ENCODE measurements at places on chromosomes 5 and 9.

GRCh38 chr5:32443145-32443540 is 1.4 kb downstream of the ZFR start:
- peak; percentile 22 for DNase-seq

DNA sequence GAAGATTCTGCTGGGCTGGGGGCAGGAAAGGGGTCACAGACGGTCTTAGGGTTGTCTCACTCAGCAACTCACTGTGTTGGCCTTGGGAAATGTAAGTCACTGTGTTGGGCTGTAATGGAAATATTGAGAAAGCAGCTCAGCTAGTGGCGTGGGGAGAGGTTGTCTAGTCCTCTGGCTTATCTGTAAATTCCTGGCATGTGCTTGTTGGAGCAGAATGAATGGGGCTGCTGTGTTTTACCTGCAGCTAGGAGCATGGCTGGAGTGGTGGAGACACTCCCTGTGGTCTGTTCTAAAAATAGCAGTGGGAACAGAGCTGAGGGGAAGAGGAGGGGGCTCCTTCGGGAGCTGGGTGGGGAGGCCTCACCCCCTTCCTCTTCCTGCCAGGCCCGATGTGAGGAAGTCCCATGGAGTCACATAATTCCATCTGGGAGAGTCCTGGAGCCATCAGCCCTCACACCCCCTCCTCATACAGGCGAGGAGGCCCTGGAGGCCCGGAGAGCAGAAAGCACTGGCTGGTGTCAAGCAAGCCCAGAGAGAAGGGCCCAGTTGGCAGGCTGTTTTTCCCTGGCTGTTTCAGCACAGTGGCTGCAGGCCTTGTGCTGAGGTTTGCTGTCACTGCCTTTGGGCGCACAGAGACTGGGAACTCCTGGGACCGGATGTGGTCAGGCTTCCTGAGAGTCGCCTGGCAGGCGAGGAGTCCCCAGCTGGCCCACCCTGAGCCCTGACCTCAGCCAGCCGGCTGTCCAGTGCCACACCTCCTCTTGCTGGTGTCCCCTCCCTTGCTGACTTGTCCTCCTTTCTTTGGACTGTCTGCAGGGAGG is 84.9 kb downstream of the RGS3 start:
- peak; percentile 26 for DNase-seq

- DNase-seq = no peak
Observed at GRCh38 chr5:167953151-167953798, 338.2 kb upstream of the WWC1 start.

- no peak for DNase-seq
Observed at GRCh38 chr9:23307731-23308513, 518.1 kb downstream of the ELAVL2 start.

GRCh38 chr9:87812375-87813118 is 70.1 kb upstream of the SPATA31E1 start:
- peak; percentile 69 for DNase-seq

GRCh38 chr9:89958086-89958485 is 353.3 kb downstream of the GADD45G start:
- no peak for DNase-seq

DNA sequence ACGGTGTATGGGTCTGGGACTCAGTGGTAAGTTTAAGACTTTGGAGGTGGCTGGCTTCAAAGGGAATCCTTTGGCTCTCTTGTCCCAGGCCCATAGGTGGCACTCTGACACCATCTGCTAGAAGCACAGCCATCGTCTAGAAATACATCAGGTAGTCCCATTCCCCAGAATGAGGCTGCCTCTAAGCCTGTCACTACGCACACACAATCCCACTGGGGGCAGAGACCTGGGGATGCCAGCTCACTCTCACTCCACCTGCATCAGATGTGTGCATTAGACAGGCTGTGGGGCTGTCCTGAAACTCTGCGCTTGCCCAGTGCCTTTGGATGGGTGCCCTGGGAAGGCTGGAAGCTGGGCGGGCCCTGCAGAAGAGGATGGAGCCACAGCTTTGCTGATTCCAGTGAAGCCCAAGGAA is 127.5 kb upstream of the PANK3 start:
- peak; percentile 5 for DNase-seq

- DNase-seq = no peak
Observed at GRCh38 chr5:64682608-64683007, 7.7 kb upstream of the SHISAL2B start.

DNA sequence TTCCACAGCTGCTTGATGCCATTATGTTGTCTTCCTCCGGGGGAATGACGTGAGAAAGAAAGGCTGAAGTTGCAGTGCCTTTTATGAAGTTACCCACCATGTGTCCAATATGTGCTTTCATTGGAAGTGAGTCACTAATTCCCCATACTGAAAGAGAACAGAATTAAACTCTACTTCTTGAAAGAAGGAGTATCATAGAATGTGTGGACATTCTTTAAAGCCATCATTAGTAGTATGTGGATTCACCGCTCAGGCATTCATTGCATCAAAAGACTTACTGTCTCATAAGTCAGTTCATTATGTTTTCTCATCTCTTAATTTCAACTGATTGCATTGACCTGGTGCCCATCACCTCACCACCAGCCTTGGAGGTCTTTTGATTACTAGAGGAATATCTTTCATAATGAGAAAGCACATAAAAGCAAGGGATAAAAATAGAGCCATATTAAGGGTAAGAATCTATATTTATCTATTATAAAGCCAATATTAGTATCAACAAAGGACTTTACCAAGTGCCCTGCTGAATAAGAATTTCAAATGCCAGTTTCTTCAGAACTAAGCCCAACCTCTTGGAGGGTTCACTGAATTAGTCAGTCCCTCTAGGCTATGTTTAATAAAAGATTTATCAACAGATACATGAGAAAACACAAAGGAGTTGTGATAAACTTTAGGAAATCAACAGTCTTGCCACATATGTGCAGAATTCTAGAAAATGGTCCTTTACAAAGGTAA is 516.1 kb downstream of the NTRK2 start:
- no peak for DNase-seq

GRCh38 chr5:146026307-146027010 is 78.9 kb downstream of the PLAC8L1 start:
- DNase-seq = no peak

DNA sequence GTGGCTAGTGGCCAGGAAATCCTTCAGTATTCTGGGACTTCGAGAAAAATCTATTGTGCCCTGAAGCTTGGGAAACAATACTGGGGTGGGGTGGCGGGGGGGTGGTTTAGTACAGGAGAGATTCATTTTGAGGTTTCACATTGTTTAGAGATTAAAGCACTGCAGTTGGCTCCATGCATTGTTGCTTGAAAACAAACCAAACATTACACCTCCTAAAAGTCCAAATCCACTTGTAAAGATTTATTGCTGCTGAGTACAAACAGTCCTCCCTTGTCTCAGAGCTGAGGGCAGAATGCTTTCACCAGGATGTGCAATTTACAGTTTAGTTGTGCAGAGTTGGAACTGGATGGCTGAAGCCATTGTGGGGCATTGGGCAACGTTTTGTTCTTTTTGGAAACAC is 49.4 kb downstream of the GGTA1 start:
- no peak for DNase-seq

GRCh38 chr5:64570395-64570996 is 64.7 kb downstream of the RGS7BP start:
- DNase-seq = no peak

- DNase-seq = no peak
Observed at GRCh38 chr9:131981116-131981776, 98.4 kb downstream of the MED27 start.

DNA sequence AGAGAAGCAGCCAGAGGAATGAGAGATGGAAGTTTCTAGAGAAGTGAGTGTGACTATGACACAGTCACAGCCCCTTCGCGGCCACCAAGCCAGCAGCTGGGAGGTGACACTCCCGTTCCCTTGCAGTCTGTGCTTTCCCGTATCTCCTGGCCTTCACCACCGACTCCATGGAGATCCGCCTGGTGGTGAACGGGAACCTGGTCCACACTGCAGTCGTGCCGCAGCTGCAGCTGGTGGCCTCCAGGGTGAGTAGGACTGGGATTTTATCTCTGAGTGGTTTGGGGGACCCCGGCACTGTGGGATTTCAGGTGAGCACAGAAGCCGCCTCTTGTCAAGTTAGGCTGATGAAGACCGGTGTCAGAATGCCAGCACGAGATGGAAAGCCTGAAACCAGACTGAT is 12.1 kb upstream of the SLC2A8 start:
- no peak for DNase-seq

DNA sequence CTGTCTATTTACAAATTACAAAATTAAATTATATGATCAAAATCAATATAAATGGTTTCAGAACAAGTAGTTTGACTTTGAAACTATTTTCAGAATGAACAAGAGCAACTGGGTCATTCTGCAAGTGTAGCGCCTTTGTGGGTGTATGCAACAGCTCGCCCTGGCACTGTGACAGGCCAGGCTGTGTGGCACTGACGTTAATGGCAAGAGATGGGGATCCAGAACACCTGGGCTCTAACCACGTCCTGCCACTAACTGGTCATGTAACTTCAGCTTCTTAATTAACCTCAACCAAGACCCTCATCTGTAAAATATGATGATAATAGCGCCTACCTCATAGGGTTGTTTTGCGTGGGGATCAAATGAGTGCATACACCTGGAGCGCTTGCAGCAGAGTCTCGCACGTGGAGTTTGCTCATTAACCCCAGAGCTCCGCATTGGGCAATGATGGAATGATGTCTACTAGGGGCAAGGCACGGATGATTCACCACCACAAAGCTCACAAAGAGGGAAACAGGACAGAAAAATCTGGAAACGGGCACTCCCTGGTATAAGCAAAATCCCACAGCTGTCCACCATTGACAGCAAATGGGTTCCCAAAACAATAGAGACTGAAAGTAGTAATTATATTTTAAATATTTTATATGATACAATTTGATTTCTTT is 639.4 kb downstream of the SEMA5A start:
- DNase-seq = no peak

DNA sequence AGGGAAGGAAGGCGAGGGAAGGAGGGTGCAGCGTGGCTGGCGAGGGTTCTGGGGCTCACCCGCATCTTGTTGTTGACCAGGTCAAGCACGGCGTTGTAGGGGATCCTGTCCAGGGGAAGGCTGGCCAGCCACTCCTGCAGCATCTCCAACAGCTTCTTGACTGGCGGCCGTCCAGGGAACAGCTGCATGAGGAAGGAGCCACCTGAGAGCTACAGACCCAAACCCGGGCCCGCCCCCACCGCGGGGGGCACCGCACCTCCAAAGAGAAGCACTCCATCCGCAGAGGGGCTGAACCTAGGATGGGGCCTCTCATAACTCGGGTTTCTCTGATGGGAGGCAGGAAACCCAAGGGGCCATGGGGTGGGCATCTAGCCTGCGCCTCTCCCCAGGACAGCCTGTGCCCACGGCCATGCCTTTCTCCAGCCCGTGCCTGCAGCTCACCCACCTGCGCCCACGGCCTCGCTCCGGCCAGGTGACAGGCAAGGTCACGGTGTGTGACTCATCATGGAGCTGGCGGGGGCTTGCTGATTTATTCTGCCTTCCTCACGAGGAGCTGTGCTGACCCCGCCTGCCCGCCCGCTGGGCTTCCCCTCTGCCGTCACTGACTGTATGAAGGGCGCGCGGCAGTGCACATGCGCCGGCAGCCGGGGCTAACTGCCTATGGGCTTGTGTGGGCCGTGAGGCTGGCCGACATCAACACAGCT is 11.8 kb upstream of the LHX3 start:
- no peak for DNase-seq

DNA sequence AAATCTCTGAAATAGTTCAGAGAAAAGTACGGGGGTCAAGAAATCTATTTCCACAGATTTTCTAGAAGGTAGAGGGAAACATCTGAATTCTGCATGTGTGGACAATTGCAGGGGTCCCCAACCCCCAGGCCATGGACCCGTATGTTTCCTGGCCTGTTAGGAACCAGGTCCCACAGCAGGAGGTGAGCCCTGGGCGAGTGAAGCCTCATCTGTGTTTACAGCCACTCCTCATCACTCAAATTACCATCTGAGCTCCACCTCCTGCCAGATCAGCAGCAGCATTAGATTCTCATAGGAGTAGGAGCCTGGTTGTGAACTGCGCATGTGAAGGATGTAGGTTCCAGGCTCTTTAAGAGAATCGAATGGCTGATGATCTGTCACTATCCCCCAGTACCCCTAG is 200.5 kb upstream of the EDIL3 start:
- DNase-seq = no peak

DNA sequence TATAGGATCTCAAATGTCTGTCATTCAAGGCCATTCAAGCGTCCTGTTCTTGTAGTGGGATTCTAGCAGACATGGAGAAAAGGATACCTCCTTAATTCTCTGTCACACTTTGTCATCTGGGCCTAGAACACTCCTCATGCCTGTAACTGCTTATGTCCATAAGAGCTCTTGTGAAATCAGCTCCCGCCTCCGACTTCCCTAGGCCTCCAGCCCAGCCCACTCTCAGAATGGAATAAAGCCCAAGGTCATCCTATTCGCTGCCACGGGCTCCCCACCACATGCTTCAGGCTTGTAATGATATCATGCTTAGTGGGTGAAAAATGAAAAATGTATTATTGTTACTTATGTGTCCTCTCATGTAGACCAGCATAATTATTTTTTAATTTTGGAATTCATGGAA is 632.5 kb downstream of the ISL1 start:
- no peak for DNase-seq

DNA sequence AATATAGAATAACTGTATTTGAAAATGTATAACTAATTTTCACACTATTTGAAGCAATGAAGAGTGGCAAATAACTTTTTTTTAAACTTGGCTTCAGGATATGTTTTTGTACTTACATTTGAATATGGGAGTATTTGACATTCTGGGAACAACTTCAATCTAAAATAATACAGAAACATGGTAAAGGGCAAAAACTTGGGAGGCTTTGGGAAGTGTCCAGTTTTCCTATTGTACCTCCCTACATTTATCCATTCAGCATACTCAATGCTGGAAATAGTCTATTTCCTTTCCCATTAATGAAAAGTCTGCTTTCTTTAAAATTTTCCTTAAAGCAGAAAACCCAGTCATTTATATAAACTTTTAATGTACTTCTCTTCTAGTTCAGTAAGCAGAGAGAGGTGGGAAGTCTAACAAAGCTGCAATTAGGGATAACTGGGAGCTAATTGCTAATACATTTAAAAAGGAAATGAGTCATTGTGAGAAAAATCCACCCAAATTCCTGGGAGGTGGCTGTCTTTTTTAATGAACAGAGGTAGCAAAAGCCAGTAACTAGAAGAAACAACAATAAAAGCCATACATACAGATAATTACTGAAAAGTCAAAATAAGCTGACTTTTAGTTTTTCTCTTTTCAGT is 128.8 kb downstream of the FBN2 start:
- DNase-seq = no peak

GRCh38 chr5:32274548-32275395 is 38.0 kb downstream of the MTMR12 start:
- DNase-seq = no peak

DNA sequence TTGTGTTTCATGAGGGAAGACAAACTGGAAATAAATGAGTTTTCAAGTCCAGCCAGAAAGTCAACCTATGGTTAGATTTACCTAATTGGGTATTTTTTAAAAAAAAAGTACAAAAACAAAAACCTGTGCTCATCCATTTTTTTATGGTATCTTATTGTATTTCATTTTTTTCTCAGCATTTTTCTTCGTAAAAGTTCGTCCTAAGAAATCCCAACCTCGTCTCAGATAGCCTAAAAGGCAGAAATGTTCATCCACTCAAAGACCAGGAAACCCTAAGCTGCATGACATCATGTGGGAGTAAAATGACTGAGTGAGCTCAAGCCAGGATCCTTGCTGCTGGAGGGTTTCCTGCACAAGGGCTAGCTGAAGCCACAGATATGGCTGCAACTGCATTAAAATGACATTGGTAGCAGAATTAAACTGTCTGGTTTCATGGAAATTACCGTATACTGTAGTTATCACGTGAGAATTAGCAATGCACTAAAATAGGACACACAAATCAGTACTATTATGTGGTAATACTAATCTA is 70.4 kb downstream of the NFIB start:
- DNase-seq = no peak

- DNase-seq = no peak
Observed at GRCh38 chr5:39186722-39187539, 32.4 kb downstream of the FYB1 start.
